ENCODE measurements at places on chromosomes 12 and 14.
A peak's percentile ranks its signal among the peaks of the same experiment; 100 is the strongest.

DNA sequence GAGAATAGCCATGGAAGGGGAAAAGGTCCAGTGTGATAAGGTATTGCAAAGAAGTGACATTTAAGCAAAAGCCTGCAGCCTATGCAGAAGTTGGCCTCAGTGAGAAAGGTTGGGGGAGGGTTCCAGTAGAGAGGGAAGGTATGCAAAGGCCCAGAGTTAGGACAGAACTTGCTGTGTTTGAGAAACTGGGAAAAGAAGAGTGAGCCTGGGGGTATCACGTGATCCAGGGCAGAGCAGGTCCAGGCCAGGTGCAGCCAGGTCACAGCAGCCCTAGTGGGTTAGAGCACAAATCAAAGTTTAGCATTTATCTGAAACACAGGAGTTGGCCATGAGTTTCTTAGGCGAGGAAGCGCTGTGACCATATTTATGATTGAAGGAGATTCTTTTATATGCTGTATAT, 1.6 kb downstream of the SERPINA5 start:
- H3K4me1 ChIP-seq, result peaks cover 12% of the 10 kb centered on the region
- H3K36me3 ChIP-seq, result no peaks in the 10 kb centered on the region
- no peak for DNase-seq
- no peak overlapping the region for H3K4me3 ChIP-seq
- no peak overlapping the region for H3K27ac ChIP-seq

- no peaks in the 10 kb centered on the region for H3K27me3 ChIP-seq
- no peak for DNase-seq
- H3K4me1 ChIP-seq, result no peaks in the 10 kb centered on the region
- H3K36me3 ChIP-seq, result no peaks in the 10 kb centered on the region
- no peak overlapping the region for H3K4me3 ChIP-seq
- no peak overlapping the region for H3K27ac ChIP-seq
Measured at GRCh38 chr14:90253826-90254225, 2.5 kb upstream of the PSMC1 start.

GRCh38 chr14:96205059-96205977, 679 bp downstream of the BDKRB2 start:
- H3K27me3 ChIP-seq, result peaks cover 9% of the 10 kb centered on the region
- peak overlapping the region; percentile 44 for H3K27ac ChIP-seq
- peak overlapping the region; percentile 31 for H3K4me3 ChIP-seq
- H3K4me1 ChIP-seq, result no peaks in the 10 kb centered on the region
- DNase-seq, result no peak
- no peaks in the 10 kb centered on the region for H3K36me3 ChIP-seq

- no peak overlapping the region for H3K4me3 ChIP-seq
- peak overlapping the region; percentile 68 for H3K27ac ChIP-seq
- no peaks in the 10 kb centered on the region for H3K4me1 ChIP-seq
- no peaks in the 10 kb centered on the region for H3K27me3 ChIP-seq
- DNase-seq, result no peak
- no peaks in the 10 kb centered on the region for H3K36me3 ChIP-seq
Measured at GRCh38 chr14:34548472-34548981, 9.0 kb upstream of the EAPP start.

GRCh38 chr14:33674927-33675326, 275.9 kb downstream of the EGLN3 start:
- no peak overlapping the region for H3K27ac ChIP-seq
- no peak for DNase-seq
- H3K36me3 ChIP-seq, result no peaks in the 10 kb centered on the region
- no peaks in the 10 kb centered on the region for H3K27me3 ChIP-seq
- no peaks in the 10 kb centered on the region for H3K4me1 ChIP-seq

GRCh38 chr14:79493081-79493645, 718.1 kb downstream of the DIO2 start:
- H3K36me3 ChIP-seq, result no peaks in the 10 kb centered on the region
- H3K27me3 ChIP-seq, result no peaks in the 10 kb centered on the region
- DNase-seq, result no peak

- H3K27me3 ChIP-seq, result no peaks in the 10 kb centered on the region
- no peaks in the 10 kb centered on the region for H3K36me3 ChIP-seq
- no peak overlapping the region for H3K4me3 ChIP-seq
- no peaks in the 10 kb centered on the region for H3K4me1 ChIP-seq
- no peak for DNase-seq
Measured at GRCh38 chr12:60071759-60072191, 475.9 kb downstream of the SLC16A7 start.

DNA sequence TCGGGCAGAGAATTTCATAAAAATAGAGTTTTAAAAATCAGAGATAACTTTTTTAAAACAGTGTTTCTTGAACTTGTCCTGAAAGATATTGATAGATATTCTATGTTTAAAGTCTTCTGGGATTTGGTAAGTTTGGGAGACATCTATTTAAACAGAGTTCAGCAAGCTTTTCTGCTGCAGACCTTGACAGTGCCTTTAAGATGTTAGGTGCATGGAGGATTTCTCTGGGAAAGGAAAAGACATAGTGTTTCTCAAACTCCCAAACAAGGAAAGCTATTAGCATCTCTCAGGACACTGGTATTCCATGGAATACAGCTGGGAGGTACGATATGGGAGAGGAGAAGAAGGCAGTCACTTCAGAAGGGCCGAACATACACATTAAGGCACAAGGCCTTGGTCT, 97.8 kb downstream of the RBM19 start:
- no peaks in the 10 kb centered on the region for H3K36me3 ChIP-seq
- no peaks in the 10 kb centered on the region for H3K4me1 ChIP-seq
- no peak for DNase-seq

DNA sequence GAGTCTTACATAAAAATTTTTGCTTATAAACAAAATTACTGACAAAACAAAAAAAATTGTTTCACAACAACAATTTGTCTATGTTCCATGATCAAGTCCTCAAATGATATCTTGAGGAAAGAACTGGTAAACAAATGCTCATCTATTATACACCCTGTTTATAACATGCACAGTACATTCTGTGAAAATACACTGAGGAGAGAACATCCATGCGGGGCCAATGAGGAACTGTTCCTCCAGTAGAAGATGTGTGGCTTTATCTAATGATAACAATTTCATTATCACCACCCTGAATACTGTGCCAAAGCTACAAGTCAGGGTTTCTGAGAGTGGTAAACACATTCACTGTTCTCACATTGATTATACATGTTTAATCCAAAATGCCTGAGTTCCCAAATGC, 10.8 kb downstream of the MLH3 start:
- H3K4me3 ChIP-seq, result no peak overlapping the region
- H3K4me1 ChIP-seq, result peaks cover 4% of the 10 kb centered on the region
- no peak for DNase-seq
- H3K36me3 ChIP-seq, result peaks cover 3% of the 10 kb centered on the region

DNA sequence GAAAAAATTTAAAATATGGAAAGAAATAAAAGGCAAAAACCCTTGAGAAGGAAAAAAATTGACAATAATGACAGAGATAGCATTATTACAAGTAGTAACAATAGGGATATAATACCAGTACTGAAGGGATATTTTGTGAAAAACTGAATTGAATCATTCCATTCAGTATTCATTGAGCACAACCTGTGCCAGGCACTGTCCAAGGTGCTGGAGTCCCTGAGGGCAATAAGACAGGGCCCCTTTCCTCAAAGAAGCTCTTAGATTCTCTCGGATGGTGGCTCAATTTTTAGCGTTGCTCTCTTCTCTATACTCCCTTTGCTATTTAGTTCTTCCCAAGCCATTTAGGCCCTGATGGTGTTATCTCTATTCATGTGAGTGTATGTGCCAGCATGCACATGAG, 34.3 kb upstream of the GAS2L3 start:
- no peaks in the 10 kb centered on the region for H3K27me3 ChIP-seq
- H3K36me3 ChIP-seq, result no peaks in the 10 kb centered on the region
- no peaks in the 10 kb centered on the region for H3K4me1 ChIP-seq
- H3K27ac ChIP-seq, result no peak overlapping the region

DNA sequence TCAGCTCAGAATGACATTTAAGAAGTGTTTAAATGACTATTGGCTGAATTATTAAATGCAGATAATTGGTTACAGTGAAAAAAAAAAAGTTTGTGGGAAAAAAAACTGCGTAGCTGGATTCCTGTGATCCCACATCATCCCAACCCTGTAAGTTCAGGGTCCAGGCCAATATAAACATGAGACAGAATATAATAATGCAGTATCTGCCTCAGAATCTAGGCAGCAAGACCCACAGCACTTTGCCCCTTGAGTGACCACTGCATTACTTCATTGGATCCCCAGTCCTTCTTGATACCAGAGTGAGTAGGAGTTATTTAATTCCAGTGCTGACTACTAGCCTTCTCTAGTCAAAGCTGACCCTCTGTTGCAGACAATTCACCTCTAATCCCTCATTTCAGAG, 272.6 kb downstream of the CCER1 start:
- H3K4me1 ChIP-seq, result no peaks in the 10 kb centered on the region
- H3K36me3 ChIP-seq, result no peaks in the 10 kb centered on the region
- DNase-seq, result no peak
- H3K27ac ChIP-seq, result no peak overlapping the region

GRCh38 chr14:35495278-35495677, 38.7 kb upstream of the INSM2 start:
- H3K36me3 ChIP-seq, result no peaks in the 10 kb centered on the region
- H3K4me1 ChIP-seq, result no peaks in the 10 kb centered on the region
- H3K27me3 ChIP-seq, result no peaks in the 10 kb centered on the region
- DNase-seq, result no peak

DNA sequence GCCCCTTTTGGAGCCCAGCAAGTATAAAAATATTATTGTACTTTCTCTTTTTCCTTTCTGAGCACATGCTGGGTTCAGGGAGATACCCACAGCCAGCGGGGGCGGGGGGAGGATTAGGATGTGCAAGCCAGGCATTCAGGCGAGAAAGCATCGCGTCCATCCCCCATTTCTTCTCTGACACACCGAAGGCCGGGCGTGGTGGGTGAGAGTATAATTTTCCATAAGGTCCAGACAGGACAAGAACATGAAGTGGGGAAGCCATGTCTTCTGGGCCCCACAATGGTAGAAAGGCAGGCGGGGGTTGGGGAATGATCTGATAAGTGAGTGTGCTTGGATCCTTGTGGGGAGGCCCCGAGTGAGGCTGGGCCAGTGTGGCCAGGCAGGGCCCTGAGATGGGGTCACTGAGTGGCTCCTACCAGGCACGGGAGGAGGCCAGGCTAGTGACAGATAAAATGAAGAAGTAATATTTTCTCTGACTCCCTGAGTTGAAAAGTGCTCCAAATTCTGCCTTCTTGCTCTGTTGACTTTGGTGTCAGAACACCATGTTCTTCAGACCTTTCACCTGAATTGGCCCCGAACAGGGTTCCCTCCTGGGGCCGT, 10.7 kb upstream of the LRTM2 start:
- no peak for DNase-seq
- H3K4me3 ChIP-seq, result no peak overlapping the region
- H3K27ac ChIP-seq, result peak overlapping the region; percentile 12
- H3K27me3 ChIP-seq, result no peaks in the 10 kb centered on the region
- no peaks in the 10 kb centered on the region for H3K36me3 ChIP-seq
- H3K4me1 ChIP-seq, result peaks cover 39% of the 10 kb centered on the region

All from tibial nerve (tissue), 4 donors.